Dermis microvascular lymphatic vessel endothelial cell (primary cell): ENCODE measurements at places on chromosomes 3 and 15.
A peak's percentile ranks its signal among the peaks of the same experiment; 100 is the strongest.

DNA sequence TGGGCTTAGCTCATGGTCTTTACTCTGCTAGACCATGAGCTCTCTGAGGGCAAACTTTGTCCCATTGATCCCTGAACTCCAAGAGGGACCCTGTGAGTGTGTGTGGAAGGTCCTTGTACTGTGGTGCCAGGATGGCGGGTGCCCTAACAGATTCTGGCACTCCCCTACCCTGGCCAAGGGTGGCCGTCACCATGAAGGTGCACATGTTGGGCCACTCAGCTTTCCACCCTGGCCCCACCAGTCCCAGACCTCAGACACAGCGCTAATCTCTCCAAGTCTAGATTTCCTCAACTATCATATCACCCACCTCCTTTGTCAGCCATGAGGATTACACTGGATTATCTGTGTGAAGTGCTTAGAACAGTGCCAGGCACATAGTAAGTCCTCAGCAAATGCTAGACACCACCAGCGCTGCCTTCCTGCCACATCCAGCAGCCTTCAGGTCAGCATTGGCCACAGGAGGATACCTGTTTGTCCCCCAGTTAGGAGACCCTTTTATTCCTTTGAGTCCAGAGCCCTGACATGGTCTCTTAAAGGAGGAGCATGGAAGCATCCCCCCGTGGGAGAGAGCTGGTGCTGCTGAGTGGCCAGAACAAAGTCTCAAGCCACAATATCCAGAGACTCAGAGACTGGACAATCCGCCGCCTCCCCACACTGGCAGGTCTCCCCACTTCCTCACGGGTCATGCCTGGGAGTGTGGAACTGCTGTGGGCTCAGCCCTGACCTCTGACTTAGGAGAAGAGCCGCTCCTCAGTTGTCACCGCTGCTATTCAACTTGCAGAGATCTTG is 44.5 kb upstream of the SLCO2A1 start:
- DNase-seq, result no peak

DNA sequence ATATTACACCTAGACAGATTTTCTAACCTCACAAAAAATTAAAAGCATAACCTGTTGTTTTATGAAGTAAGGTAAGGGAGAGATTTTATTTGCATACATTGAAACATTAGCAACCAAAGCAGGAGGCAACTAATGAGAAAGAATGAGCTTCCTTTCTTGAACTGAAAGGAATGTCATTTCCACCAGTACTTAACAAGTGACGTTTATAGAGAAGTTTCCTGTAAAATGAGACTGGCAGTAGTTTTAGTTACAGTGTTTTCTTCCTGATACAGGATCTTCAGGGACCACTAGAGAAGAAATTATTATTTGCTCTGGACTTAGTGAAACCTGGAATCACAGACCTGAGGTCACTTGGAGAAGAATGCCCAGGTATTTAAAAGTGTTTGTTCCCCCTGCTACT is 27.4 kb upstream of the FRMD5 start:
- no peak for DNase-seq

- DNase-seq, result no peak
Measured at GRCh38 chr3:179233043-179233442, 17.9 kb downstream of the KCNMB3 start.

- DNase-seq, result no peak
Measured at GRCh38 chr3:134927599-134927998, 132.5 kb downstream of the EPHB1 start.

DNA sequence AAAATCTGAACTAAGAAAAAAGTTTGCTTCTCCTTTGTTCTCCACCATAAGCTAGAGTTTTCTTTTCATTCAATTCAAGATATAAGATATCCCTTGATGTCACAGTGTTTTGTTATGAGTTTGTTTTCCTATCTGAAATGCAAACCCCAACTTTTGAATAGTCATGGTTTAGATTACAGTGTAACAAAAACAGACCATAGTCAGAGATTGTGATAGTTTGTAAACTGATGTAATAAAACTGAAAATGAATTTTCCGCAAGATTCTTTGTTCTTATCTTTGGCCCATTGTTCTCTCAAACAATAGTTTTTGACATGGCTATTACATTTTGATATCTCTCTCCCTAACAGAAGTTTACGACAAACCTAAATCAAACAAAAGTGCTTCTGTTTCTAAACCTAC is 121.7 kb upstream of the GADL1 start:
- peak; percentile 42 for DNase-seq

- DNase-seq, result no peak
Measured at GRCh38 chr15:70917955-70918354, 25.3 kb downstream of the LRRC49 start.
